Fibroblast of skin of left biceps (primary cell): ENCODE measurements at places on chromosomes 6 and 20.

DNA sequence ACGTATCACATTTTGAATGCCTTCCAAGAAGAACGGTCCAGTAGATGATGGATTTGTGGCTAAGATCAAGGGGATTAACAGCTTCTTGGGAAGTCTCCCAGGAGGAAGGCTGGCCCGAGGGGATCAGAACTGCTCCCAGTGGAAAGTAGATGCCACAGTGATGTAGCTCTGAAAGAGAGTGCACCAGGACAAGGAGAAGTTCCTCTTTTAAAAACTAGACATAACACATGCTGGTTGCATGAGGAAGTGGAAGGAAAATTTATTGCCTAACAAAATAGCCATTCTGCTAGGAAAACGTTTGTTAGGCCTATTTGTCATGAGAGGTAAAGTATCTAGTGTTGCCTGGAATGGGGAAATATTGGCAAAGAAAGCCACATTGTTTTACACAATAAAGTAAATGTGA, 87.8 kb downstream of the CDH26 start:
- no peak for DNase-seq

GRCh38 chr6:124671324-124671723, 290.9 kb upstream of the RNF217 start:
- no peak for DNase-seq

GRCh38 chr6:24982231-24982630, 46.5 kb upstream of the RIPOR2 start:
- DNase-seq: peak; percentile 81

DNA sequence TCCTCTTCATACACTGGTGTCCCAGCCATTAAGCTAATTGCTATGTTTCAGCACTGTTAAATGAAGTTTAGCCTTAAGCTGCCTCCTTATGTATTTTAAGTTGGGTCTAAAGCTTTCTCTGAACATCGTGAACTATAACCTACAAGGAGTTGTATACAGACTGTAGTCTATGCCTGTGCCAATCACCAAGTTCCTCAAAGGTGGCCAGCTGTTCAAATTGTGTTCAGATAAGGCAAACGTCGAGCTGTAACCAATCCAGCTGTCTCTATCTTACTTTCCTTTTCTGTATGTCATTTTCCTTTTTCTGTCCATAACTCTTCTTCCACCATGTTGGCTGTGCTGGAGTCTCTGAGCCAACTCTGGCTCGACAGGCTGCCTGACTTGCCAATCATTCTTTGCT, 199.6 kb downstream of the OGFRL1 start:
- no peak for DNase-seq

GRCh38 chr20:48747840-48748414, 79.9 kb downstream of the PREX1 start:
- DNase-seq: no peak

- no peak for DNase-seq
Measured at GRCh38 chr20:34318609-34319443, 15.7 kb upstream of the AHCY start.

DNA sequence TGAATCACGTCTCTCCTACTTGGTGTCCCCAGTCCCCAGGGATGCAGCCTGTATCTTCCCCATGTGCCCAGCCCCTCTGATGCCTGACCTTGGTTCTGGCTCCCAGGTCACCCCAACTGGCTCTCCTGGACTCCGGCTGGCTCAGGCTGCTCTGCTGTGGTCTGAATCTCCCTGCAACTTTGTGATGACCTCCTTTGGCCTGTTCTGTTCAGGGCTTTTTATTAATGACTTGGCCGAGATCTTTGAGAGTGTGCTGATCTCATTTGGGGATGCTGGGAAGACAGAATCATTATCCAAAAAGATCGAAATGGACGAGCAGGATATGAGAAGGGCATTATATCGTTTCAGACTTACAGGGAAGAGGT, 67.4 kb downstream of the IGF2R start:
- DNase-seq: no peak
